ENCODE measurements at places on chromosomes 1 and 21. TPM values are rescaled to one million over a fixed set of nuclear protein-coding genes. Genes with fewer than 3 reads are reported as not detected.

DNA sequence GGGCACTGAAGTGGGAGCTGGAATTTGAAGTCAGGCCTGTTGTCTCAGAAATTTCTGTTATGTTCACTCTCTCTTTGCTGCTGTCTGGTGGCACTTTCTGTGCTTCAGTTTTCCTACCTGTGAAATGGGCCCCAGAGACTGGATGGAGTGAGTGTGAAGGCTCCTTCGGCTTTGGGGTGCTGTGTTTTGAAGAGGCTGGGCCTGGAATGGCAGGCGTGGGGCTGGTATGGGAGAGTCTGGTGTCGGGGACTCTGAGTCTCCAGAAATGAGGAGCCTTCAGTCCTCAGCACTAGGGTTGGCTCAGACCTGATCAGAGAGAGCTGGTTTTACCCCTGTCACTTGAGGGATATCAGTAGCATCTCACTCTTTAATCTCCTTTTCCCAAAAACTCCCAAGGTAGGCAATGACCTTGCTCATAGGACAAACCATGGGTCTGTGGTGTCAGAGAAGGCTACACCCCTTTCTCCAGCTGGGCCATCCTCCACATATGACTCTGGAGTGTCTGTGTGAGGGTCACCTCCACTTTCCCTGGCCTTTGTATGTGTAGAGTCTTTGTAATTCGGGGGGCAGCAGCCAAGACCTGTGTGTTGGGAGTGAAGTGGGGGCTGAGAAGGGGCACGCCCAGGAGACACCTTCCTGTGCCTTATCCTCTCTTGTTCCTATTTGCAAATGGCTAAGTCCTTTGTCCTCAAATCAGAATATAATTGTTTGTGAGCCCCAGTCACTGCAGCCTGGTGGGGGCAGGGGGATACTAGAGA lies 279.9 kb downstream of the PTPRU start:
- peaks cover 49% of the 10 kb centered on the region for H3K27me3 ChIP-seq
- H3K4me1 ChIP-seq, result no peaks in the 10 kb centered on the region
- no peak for DNase-seq
- no peaks in the 10 kb centered on the region for H3K36me3 ChIP-seq
- no peak overlapping the region for H3K27ac ChIP-seq

DNA sequence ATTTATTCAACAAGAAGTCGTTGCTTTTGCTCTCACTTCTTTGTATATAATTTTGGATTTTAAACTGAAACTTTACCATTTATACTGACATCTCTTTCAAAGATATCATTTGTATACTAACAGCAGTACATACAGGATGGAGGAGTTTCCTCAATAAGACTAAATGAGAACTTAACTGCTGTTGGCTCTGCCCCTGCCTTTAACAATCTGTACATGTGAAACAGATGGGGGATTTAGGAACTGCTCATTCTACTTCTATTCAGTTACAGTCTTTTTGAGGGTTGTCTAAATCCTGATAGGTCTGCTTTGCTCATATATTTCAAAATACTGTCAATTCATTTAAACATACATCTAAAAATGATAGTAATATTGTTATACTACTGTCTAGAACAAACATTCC lies 663.2 kb downstream of the ADGRL2 start:
- no peak overlapping the region for H3K4me3 ChIP-seq
- no peaks in the 10 kb centered on the region for H3K27me3 ChIP-seq
- no peak overlapping the region for H3K27ac ChIP-seq
- no peaks in the 10 kb centered on the region for H3K36me3 ChIP-seq
- peaks cover 12% of the 10 kb centered on the region for H3K4me1 ChIP-seq

GRCh38 chr1:109441069-109441468 lies 14.8 kb upstream of the PSMA5 start:
- DNase-seq, result no peak
- no peak overlapping the region for H3K4me3 ChIP-seq
- no peak overlapping the region for H3K27ac ChIP-seq
- peaks cover 49% of the 10 kb centered on the region for H3K27me3 ChIP-seq
- no peaks in the 10 kb centered on the region for H3K4me1 ChIP-seq

- H3K27me3 ChIP-seq, result no peaks in the 10 kb centered on the region
- no peak for DNase-seq
- H3K36me3 ChIP-seq, result no peaks in the 10 kb centered on the region
- H3K4me3 ChIP-seq, result no peak overlapping the region
- no peak overlapping the region for H3K27ac ChIP-seq
Observed at GRCh38 chr1:59568158-59568935, 246.4 kb upstream of the HOOK1 start.

- H3K4me1 ChIP-seq, result peaks cover 14% of the 10 kb centered on the region
- H3K27ac ChIP-seq, result no peak overlapping the region
- no peak overlapping the region for H3K4me3 ChIP-seq
- H3K27me3 ChIP-seq, result no peaks in the 10 kb centered on the region
- DNase-seq, result no peak
Observed at GRCh38 chr1:154748405-154748775, 121.7 kb downstream of the KCNN3 start.

GRCh38 chr21:46546799-46547198 lies 58.1 kb downstream of the S100B start:
- no peak overlapping the region for H3K4me3 ChIP-seq
- H3K4me1 ChIP-seq, result no peaks in the 10 kb centered on the region
- no peak overlapping the region for H3K27ac ChIP-seq
- no peak for DNase-seq

GRCh38 chr1:207988326-207989165 lies 77.6 kb upstream of the CD34 start:
- H3K36me3 ChIP-seq, result no peaks in the 10 kb centered on the region
- DNase-seq, result no peak
- H3K27me3 ChIP-seq, result peaks cover 14% of the 10 kb centered on the region
- H3K4me1 ChIP-seq, result no peaks in the 10 kb centered on the region
- no peak overlapping the region for H3K4me3 ChIP-seq

ANGPTL1 gene
- total RNA-seq, result 6.8 TPM

DNA sequence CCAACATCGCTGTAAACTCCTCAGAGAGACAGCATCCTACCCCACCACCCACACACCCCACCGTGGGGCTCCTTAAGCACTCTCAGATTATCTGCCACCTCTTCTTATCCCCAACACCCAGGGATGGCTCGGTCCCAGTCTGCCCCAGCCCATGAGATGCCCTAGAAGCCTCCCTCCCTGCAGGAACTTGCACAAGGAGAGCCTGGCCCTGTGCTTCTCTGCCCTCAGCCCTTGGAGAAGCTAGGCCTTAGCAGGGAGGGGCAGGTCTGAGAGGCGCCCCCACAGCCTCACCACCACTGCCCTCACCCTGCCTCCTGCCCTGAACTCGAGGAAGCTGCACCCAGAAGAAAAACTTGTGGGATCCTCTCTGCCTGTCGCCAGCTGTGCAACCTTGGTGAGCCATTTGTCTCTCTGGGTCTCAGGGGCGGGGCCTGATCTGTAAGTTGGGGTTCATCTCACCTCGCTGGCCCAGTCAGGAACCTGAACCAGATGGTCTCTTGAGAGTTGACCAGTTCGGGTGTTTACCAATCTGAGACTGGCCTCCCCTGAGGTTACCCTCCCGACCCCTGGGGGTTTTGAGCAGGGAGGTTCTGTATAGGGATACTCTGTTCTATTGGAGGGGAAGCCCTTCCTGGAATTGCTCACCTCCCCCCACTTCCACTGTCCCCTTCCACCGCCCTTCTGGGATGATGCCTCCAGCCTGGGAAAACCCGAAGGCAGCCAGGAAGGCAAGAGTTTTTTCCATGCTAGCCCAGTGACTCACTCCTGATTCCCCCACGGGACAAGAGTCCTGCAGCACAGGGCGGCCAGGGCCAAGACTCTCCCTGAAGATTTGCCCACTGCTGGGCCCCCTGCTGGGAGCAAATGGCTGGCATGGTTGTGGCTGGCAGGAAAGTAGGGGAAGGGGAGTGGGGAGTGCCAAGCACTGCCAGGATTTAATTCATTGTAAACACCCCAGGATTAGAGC lies at the start of gene S100A3:
S100A3 (minus strand) TSS at position 537 of the 967 bp plus-strand sequence. CDS start 773 bp downstream, outside the sequence.
- peak; percentile 39 for DNase-seq
- H3K36me3 ChIP-seq, result no peaks in the 10 kb centered on the region
- no peak within 1 kb of the TSS for H3K4me3 ChIP-seq
- peaks cover 37% of the 10 kb centered on the region for H3K4me1 ChIP-seq
- H3K27me3 ChIP-seq, result no peaks in the 10 kb centered on the region
- H3K27ac ChIP-seq, result no peak within 1 kb of the TSS

- H3K4me1 ChIP-seq, result no peaks in the 10 kb centered on the region
- no peaks in the 10 kb centered on the region for H3K36me3 ChIP-seq
- H3K27me3 ChIP-seq, result no peaks in the 10 kb centered on the region
- no peak overlapping the region for H3K4me3 ChIP-seq
Observed at GRCh38 chr1:235855811-235856429, 10.8 kb downstream of the LYST start.

TMPRSS15 gene
- total RNA-seq, result not detected

- DNase-seq, result no peak
- no peaks in the 10 kb centered on the region for H3K4me1 ChIP-seq
- no peaks in the 10 kb centered on the region for H3K27me3 ChIP-seq
- H3K36me3 ChIP-seq, result no peaks in the 10 kb centered on the region
- H3K27ac ChIP-seq, result no peak overlapping the region
Observed at GRCh38 chr1:198352975-198353695, 187.3 kb downstream of the ATP6V1G3 start.

DNA sequence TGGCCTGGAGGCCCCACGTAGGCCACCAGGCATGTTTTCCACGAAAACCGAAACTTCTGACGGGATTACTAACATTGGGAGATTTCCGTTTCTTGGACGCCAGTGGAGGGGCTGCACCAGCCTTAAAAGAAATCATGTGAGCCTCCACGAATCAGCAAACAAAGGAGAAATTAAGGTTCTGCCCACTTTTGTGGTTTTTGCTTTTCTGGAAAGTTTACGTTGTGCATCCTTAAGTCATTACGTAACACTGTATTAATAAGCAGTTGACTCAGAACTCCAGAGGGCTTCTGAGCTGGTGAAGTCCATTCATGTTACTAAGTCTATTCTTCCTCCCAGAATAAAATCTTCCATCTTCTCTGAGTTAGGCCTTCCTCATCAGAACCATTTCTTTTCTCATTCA lies 168.5 kb downstream of the PSMG1 start:
- H3K4me1 ChIP-seq, result no peaks in the 10 kb centered on the region
- H3K27ac ChIP-seq, result no peak overlapping the region
- no peak overlapping the region for H3K4me3 ChIP-seq
- no peaks in the 10 kb centered on the region for H3K36me3 ChIP-seq

HPDL gene
- total RNA-seq, result 7.8 TPM

DNA sequence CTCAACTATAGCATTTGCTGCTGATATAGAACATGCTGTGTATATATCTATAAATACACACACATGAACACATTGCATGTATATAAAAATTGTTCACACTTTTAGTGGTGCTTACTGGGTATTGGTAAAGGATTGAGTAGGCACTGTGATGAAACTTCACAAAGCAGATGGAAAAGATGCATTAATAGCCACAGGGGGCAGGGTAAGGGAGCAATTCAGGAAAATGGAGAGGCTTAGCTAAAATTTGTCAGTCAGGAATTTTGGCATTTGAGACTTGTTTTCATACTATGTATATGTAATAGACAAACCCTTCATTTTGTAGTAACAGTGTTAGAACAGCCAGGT lies 633 bp upstream of the PPFIA4 start:
- peaks cover 5% of the 10 kb centered on the region for H3K4me1 ChIP-seq
- DNase-seq, result no peak

ELAPOR1 gene
- total RNA-seq, result 0.17 TPM

VSIG8 gene
- total RNA-seq, result not detected

DNA sequence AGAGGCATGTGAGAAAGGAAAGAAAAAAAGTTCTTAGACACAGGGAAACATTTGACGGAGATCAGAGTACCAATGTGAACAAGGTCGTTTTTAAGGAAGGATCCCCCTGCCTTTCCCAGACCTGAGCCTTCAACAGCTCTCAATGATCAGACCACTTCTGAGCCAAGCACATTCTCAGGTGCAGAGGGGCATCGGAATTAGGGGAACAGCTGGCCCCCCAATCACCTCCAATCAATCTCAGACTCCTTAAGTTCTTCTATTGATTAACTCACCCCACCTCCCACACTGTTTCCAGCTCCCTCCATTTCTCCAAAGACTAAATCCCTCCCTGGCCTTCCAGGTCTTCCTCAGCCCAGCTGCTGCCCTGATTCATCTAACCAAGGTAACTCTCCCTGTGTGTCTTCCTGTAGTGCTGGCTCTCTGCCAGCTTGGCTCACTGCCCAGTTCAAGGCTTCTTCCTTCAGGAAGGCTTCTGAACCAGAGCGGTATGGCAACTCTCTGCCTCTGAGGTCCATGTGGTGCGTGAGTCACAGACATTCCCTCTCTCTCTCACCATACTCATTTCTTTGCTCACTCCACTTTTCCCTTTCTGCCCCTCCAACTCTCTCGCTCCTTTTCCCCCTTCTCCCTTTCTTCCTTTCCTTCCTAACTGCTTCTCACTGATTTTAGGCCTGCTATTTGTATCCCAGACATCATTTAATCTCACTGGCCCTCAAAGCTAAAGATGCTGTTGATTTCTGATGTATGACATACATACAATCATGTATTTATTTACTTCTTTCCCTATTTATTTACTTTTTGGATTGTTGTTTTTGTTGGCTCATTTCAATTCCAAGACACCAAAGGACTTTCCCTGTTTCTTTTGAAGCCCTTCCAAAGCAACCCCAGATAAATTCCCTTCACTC lies 18.1 kb downstream of the CFAP45 start:
- peaks cover 14% of the 10 kb centered on the region for H3K4me1 ChIP-seq
- H3K27me3 ChIP-seq, result no peaks in the 10 kb centered on the region
- no peak overlapping the region for H3K27ac ChIP-seq
- no peak overlapping the region for H3K4me3 ChIP-seq

C1orf116 gene
- 0.09 TPM for total RNA-seq

DNA sequence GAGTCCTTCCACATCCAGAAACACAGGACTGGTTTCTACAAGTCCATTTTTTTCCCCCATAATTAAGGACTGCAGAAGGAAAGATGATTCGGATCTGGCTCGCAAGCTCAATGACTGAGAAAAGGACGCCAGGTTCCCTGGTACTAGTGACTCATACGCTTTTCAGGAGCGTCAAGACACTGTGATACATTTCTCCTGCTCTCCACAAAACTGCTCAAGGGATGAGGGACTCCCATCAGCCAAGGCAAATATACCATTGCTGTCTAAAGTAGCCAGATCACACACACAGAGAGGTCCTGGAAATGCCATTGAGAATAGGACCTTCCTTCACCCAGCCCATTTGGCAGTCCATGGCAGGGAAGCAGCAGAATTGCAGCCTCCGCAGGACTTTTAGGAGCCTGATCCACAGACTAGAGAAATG lies 253.6 kb upstream of the IRF2BP2 start:
- no peaks in the 10 kb centered on the region for H3K27me3 ChIP-seq
- H3K27ac ChIP-seq, result no peak overlapping the region

GRCh38 chr1:230833511-230833910 lies 34.8 kb downstream of the C1orf198 start:
- H3K27ac ChIP-seq, result no peak overlapping the region
- no peak overlapping the region for H3K4me3 ChIP-seq
- H3K27me3 ChIP-seq, result no peaks in the 10 kb centered on the region
- H3K36me3 ChIP-seq, result no peaks in the 10 kb centered on the region

DNA sequence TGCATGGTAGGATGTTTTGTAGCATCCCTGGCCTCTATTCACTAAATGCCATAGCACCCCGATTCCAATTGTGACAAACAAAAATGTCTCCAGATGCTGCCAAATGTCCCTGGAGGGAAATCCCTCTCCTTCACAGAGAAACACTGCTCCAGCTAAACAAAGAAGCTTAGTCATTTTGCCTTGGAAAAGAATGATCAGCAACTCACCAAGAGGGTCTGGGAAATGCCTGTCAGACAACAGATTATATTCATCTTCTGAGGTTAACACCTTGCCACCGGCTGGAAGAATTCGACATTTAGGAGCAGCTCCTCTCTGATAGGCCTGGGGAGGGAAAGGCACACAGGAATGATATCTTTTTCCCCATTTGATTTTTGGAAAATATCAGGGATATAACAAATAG lies 84.4 kb downstream of the NIBAN1 start:
- H3K4me1 ChIP-seq, result peaks cover 23% of the 10 kb centered on the region
- H3K27ac ChIP-seq, result no peak overlapping the region
- DNase-seq, result no peak
- no peaks in the 10 kb centered on the region for H3K27me3 ChIP-seq

C1orf87 gene
- total RNA-seq, result not detected
